ENCODE measurements at places on chromosomes 3 and 15.

DNA sequence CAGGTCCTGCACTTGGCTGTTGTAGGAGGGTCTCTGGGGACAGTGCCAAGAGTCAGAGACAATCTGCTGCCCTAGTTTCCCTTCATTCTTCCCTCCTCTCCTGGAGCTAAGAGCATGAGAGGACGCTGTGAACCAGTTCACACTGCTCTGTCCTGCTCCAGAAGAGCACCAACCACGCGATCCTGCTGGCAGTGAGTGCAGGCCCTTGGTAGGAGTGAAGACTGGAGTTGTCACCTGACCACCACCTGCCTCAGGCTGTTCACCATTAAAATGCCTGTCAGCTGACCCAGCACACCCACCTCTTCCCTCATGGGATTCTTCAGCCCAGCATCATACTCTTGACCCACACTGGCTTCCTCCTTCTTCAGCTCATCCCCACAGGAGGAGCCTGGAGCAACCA, 2.9 kb downstream of the TM6SF1 start:
- no peaks in the 10 kb centered on the region for H3K36me3 ChIP-seq
- no peak overlapping the region for H3K27ac ChIP-seq
- H3K4me3 ChIP-seq, result no peak overlapping the region
- no peak for DNase-seq
- H3K4me1 ChIP-seq, result peaks cover 10% of the 10 kb centered on the region
- no peaks in the 10 kb centered on the region for H3K27me3 ChIP-seq

DNA sequence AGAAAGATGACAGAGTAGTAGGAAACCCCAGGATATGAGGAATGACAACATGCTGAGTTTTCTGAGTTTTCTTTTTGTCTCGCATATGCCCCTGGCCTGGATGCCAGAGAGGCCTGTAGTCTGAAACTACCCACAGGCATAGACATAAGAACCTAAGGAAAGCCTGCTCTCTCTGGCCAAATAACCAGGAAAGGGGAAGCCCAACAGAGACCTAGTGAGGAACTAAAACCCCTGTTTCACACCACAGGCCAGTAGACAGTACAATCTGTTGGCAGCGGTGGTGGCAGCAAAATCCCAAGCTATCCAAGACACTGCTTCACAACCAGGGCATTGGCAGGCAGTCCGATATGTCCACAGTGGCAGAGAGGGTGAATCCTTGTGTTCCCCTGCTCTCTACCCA, 55.0 kb upstream of the DCP1A start:
- no peak overlapping the region for H3K27ac ChIP-seq
- no peaks in the 10 kb centered on the region for H3K36me3 ChIP-seq
- DNase-seq, result no peak
- H3K4me3 ChIP-seq, result no peak overlapping the region
- no peaks in the 10 kb centered on the region for H3K4me1 ChIP-seq

- no peaks in the 10 kb centered on the region for H3K36me3 ChIP-seq
- DNase-seq, result no peak
- no peak overlapping the region for H3K27ac ChIP-seq
- no peak overlapping the region for H3K4me3 ChIP-seq
Observed at GRCh38 chr15:74896316-74896715, 6.5 kb downstream of the MPI start.

DNA sequence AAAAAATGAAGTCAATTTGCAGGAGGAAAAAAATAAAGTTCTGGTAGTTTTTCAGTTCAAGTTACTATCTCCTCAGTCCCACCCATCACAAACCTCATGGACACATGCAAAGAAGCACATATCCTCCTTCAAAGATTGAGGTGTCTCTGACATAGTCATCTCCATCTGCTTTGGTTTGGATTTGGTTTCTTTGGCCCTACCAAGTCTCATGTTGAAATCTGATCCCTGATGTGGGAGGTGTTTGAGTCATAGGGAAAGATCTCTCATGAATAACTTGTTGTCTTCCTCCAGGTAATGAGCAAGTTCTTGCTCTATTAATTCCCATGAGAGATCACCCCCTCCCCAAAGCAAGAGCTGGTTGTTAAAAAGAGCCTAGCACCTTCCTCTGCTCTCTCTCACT, 446.8 kb downstream of the IGSF11 start:
- no peak for DNase-seq
- H3K27me3 ChIP-seq, result no peaks in the 10 kb centered on the region
- no peaks in the 10 kb centered on the region for H3K36me3 ChIP-seq

GRCh38 chr3:65146179-65146578, 458.4 kb upstream of the ADAMTS9 start:
- H3K27ac ChIP-seq, result no peak overlapping the region
- no peaks in the 10 kb centered on the region for H3K4me1 ChIP-seq
- H3K4me3 ChIP-seq, result no peak overlapping the region
- H3K36me3 ChIP-seq, result no peaks in the 10 kb centered on the region
- no peaks in the 10 kb centered on the region for H3K27me3 ChIP-seq

- H3K27me3 ChIP-seq, result no peaks in the 10 kb centered on the region
- no peak overlapping the region for H3K27ac ChIP-seq
- H3K36me3 ChIP-seq, result no peaks in the 10 kb centered on the region
- no peaks in the 10 kb centered on the region for H3K4me1 ChIP-seq
Observed at GRCh38 chr15:38904298-38904697, 339.7 kb upstream of the RASGRP1 start.

DNA sequence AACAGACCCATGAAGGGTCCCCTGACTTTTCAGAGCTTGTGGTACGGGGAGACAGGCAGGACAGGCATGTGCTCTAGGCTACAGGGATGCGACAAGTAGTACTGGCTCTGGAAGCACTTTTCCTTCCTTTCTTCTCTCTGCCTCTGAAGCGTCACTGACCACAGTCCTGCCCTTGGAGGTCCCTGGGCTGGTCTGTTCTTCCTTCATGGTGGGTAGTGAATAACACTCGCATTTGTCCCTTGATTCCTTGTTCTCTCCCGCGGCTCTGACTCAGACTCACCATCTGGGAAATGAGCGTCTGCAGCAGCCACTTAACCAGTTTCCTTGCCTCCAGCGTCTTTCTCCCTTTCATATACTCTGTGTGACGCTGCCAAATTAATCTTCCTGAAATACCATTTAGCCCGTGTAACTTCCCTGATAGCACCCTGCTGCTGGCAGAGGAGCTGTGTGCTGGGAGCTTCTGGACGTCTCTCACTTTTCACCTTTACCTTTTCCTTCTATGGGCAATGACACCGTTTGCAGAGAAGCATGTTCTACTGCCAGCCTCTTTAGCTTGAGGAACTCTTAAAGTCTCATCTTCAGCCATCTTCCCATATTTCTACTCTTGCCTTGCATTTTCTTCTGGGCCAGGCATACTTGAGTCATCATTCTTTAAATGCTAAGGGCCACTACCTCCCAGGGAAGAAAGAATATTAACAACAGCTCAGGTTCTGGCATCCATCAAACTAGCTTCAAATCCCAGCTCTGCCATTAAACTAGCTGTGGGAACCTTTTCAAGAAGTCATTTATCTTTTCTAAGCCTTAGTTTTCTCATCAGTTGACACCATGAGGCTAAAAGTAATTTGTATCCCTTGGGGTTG, 33.6 kb downstream of the TMEM45A start:
- H3K27ac ChIP-seq, result peak overlapping the region; percentile 46
- no peaks in the 10 kb centered on the region for H3K36me3 ChIP-seq
- no peak overlapping the region for H3K4me3 ChIP-seq
- no peaks in the 10 kb centered on the region for H3K27me3 ChIP-seq
- peak; percentile 47 for DNase-seq

DNA sequence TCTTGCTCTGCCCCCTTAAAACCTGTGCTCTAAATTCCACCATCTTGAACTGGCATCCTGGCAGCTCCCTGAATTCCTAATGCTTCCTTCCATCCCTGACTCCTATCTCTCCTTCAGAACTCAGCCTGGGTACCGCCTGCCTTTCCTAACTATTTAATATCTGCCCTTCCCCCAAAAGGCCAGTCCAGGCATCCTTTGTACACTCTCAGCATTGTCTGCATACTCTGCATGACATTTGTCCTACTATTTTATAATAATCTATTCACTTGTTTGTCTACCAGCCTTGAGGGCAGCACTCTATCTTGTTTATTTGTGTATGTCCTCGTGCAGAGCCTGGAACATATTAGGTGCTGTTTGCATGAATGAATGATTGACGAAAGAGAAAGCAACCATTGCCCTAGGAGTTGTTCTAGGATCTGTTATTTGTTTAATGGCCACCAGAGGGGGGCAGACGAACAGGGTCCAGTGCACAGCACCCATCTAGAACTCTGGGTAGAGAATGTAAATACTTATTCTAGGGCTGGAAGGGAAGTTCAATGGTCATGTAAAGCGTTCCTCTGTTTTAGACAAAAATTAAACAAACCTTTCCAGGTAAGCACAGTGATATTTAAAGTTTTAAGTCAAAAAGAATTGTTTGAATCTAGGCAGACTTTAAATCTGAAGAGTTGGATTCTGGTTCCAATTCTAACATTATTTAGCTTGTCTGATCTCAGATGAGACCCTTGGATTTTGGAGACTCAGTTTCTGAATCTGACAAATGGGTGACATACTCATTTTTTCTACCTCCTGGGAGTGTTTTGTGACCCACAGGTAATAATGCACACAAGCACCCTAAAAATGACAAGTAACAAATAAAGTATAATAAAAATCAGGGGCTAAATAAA, 125.8 kb upstream of the GALNT15 start:
- H3K36me3 ChIP-seq, result no peaks in the 10 kb centered on the region
- no peak overlapping the region for H3K27ac ChIP-seq
- no peaks in the 10 kb centered on the region for H3K4me1 ChIP-seq
- H3K27me3 ChIP-seq, result no peaks in the 10 kb centered on the region
- no peak overlapping the region for H3K4me3 ChIP-seq
- peak; percentile 62 for DNase-seq

GRCh38 chr15:80744826-80745225, 34.3 kb upstream of the CEMIP start:
- no peaks in the 10 kb centered on the region for H3K4me1 ChIP-seq
- no peak overlapping the region for H3K27ac ChIP-seq
- no peaks in the 10 kb centered on the region for H3K36me3 ChIP-seq
- DNase-seq, result no peak
- H3K27me3 ChIP-seq, result no peaks in the 10 kb centered on the region
- no peak overlapping the region for H3K4me3 ChIP-seq
